Heart left ventricle (tissue), 16 donors: ENCODE measurements at places on chromosomes 12 and 14. TPM values are rescaled to one million over a fixed set of nuclear protein-coding genes. Genes with fewer than 3 reads are reported as not detected.

Gene SPIC
- total RNA-seq, result not detected

Gene APOF
- total RNA-seq, result not detected

DNA sequence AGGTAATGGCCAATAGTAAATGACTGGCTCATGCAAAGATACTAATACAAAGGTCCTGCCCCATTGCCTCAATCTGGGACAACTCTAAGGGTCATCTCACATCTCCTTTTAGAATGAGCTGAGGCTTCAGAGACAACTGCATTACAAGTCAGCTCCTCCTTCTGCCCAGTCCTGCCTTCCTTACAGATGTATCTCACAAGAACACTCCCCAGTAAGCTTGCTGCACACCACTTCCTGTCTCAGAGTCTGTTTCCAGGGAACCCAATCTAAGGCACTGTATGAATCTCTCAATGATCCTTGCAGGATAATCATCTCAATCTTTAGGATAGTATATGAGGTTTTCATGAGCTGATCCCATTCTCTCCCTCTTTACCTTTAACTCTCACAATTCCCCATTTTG lies 57.8 kb upstream of the ZDHHC17 start:
- H3K27ac ChIP-seq, result no peak overlapping the region
- no peak overlapping the region for H3K4me3 ChIP-seq
- H3K4me1 ChIP-seq, result no peaks in the 10 kb centered on the region
- no peak for DNase-seq

DNA sequence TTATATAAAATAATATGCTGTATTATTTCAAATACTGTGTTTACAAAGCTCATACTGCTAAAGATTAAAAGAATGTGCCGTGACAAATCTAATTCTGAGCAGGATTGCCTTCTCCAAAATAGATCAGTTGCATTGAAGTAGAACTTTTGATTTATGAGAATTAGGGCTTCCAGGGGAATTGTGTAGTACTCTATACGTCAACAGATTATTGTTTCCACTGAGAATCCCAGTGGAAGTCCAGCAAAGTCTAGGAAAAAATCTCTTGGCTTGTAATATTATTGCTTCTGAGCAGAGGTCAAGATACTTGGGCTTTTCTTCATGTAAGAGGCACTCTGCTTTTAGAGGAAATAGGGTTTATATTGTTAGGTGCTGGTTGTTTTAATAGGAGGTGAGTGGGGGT lies 133.9 kb downstream of the TRHDE start:
- H3K4me1 ChIP-seq, result no peaks in the 10 kb centered on the region
- H3K36me3 ChIP-seq, result no peaks in the 10 kb centered on the region
- no peaks in the 10 kb centered on the region for H3K27me3 ChIP-seq
- no peak overlapping the region for H3K4me3 ChIP-seq
- no peak for DNase-seq

GRCh38 chr14:50944647-50945413 lies 547 bp upstream of the PYGL start:
- no peaks in the 10 kb centered on the region for H3K27me3 ChIP-seq
- H3K27ac ChIP-seq, result peak overlapping the region; percentile 71
- DNase-seq, result no peak

- H3K27ac ChIP-seq, result no peak overlapping the region
- DNase-seq, result no peak
- H3K4me3 ChIP-seq, result no peak overlapping the region
- peaks cover 8% of the 10 kb centered on the region for H3K4me1 ChIP-seq
- no peaks in the 10 kb centered on the region for H3K36me3 ChIP-seq
- no peaks in the 10 kb centered on the region for H3K27me3 ChIP-seq
Measured at GRCh38 chr14:60756847-60757246, 22.3 kb downstream of the MNAT1 start.

DNA sequence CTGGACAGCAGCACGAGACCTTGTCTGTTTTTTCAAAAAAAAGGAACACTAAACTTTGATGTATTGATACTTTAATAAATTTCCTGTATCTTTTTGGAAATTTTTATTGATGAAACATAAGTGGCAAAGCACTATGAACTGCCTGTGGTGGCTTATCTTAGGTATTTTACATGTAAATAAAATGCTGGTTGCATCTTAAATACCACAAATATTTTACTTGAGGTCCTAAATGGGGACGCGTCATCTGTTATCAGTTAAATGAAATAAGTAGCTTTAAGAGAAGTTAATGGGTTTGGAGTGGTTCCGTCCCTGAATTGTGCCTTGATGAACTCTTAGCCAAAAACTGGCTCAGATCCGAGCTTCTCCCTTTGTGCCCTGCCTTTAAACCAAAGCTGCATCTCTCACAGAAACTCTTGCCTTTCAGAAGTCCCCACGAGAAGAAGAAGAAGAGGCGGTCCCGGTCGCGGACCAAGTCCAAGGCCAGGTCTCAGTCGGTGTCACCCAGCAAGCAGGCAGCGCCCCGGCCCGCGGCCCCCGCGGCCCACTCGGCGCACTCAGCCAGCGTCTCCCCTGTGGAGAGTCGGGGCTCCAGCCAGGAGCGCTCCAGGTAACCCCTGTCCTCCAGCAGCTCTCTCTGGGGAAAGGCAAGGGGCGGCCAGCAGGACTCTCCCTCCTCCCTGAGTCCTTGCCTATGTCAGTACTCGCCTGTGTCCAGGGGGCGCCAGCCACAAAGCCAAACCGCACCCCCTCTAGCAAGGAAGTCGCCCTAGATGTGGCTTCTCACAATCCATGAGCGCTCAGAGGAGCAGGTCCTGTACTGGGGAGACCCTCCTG lies 31.2 kb upstream of the MMP17 start:
- no peak overlapping the region for H3K27ac ChIP-seq
- no peak for DNase-seq
- H3K27me3 ChIP-seq, result no peaks in the 10 kb centered on the region
- H3K36me3 ChIP-seq, result no peaks in the 10 kb centered on the region

DNA sequence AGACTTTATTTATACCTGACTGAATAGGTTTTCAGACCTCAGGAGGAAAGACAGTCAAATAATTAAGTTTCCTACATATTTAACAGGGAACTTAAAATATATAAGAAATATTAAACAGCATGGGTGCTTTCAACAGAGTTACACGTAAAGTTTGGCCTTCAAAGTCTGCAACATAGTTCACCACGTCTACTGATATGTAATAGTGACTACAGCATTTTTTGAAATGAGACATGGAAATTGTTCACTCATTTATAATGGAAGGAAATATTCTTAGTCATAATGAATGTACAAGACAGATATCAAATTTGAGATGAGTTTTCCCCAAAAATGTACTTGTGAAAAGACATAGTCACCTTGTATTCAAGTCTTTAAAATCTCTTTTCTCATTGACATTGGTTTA lies 56.7 kb upstream of the KCNMB4 start:
- H3K4me3 ChIP-seq, result no peak overlapping the region
- DNase-seq, result no peak
- no peak overlapping the region for H3K27ac ChIP-seq
- peaks cover 7% of the 10 kb centered on the region for H3K4me1 ChIP-seq

DNA sequence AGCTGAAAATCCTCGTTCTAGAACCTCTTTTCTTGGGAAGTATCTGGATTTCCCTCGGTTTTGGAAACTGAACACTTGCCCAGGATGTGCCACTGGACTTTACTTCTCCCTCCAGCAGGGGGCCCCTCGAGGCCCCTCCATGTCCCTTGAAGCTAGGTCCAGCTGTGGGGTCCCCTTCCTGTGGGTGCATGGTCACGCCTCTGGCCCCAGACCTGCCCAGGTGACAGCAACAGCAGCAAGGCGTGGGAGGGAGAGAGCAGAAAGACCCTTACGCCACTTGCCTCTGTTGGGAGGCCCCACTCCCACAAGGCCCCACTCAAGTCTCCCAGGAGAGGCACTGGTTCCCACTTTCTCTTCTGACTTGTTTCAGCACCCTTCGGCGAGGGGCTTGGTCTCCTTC lies 3.1 kb downstream of the SLC25A29 start:
- no peak overlapping the region for H3K4me3 ChIP-seq
- no peaks in the 10 kb centered on the region for H3K36me3 ChIP-seq
- DNase-seq, result no peak
- H3K27me3 ChIP-seq, result no peaks in the 10 kb centered on the region

DNA sequence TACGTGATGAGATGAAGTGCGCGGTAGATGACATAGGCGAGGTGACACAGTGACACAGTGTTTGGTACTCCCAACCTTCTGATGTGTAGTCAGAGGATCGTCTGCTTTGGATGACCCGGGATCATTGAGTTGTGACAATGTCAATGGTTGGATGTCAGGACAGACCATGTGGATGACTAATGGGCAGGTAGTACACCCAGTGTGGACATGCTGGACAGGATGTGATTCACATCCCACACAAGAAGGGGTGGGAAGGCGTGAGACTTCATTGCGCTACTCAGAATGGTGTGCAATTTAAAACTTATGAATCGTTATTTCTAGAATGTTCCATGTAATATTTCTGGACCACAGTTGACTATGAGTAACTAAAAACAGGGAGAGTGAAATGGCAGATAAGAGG lies 23.8 kb downstream of the MAP3K9 start:
- H3K27ac ChIP-seq, result no peak overlapping the region
- H3K36me3 ChIP-seq, result no peaks in the 10 kb centered on the region
- no peak for DNase-seq
- H3K4me3 ChIP-seq, result no peak overlapping the region
- no peaks in the 10 kb centered on the region for H3K27me3 ChIP-seq

DNA sequence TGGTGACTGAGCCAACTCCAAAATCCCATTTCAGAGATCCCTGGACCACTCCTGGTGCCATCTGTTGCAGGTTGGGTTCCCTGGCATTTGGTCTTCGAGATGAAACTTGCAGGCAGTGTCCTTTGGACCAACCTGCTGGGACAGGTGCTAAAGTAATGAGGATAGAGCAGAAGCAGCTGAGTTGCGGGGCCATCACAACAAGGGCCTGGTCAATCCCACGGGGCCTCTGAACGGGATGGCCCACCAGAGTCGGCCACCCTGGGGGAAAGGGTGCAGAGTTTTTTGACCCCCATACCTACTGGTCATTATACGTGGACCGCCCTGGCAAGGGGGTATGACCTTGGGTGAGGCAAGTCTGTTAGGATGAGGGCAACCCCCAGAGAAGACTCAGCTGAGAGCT lies 39.3 kb downstream of the DLK1 start:
- H3K4me3 ChIP-seq, result no peak overlapping the region
- DNase-seq, result no peak
- no peaks in the 10 kb centered on the region for H3K4me1 ChIP-seq
- no peaks in the 10 kb centered on the region for H3K27me3 ChIP-seq
- no peak overlapping the region for H3K27ac ChIP-seq

DNA sequence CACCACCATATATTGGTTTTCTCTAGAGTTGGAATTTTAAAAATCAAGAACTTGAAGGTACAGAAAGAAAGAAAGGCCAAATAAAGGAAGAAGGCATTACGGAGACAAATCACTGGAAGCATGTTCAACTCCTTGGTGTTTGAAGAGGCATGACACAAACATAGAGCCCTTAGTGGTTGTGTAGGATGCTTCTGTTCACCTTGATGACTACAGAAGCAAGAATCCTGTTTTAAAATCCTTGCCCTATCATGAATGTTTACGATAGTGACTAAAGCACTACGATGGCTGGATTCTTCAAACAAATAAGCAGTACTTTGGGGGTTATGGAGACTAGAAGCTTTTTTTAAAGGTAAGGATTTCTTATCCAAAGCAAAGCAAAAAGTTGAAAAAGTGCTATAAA lies 10.3 kb upstream of the ISM2 start:
- no peak overlapping the region for H3K4me3 ChIP-seq
- H3K36me3 ChIP-seq, result peaks cover 11% of the 10 kb centered on the region
- no peak overlapping the region for H3K27ac ChIP-seq
- H3K27me3 ChIP-seq, result no peaks in the 10 kb centered on the region

DNA sequence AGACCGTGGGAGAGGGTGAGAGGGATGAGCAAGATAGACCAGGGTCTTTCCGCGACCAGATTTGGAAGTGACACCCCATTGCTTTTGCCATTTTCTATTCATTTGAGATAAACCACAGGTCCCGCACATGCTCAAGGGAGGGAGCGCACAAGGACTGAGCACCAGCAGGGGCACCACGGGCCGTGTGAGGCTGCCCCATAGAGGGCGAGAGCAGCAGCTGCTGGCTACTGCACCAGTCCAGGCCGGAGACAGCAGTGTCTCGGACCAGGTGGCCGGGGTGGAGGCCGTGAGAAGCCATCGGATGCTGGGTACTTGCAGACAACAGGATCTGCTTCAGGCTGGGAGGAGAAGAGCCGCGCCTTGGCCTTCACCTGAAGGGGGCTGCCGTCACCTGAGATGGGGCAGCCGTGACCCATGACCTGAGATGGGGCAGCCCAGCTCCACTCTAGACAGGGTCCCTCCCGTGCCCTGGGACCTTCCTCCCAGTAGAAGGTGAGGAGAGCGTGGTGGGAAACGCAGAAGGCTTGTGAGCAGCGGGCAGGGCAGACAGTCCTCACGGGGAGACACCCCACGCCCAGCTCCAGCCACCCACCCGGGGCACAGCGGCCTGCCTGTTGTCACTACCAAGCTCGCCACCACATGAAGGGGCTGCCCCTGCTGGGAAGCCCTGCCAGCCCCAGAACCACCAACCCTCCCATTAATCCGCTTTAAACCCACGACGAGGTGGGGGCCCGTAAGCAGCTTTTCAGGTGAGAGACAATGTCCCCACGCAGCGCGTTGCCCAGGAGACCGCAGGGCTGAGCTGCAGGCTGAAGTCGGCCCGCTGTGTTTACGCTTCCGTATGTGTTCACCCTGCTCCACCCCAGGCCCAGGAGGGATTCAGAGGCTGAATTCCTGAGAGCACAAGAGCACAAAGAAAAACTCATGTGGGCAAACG lies 61.7 kb upstream of the FBRSL1 start:
- H3K27me3 ChIP-seq, result peaks cover 21% of the 10 kb centered on the region
- no peak overlapping the region for H3K27ac ChIP-seq
- peaks cover 22% of the 10 kb centered on the region for H3K4me1 ChIP-seq
